ENCODE measurements at places on chromosomes 6 and 20.

DNA sequence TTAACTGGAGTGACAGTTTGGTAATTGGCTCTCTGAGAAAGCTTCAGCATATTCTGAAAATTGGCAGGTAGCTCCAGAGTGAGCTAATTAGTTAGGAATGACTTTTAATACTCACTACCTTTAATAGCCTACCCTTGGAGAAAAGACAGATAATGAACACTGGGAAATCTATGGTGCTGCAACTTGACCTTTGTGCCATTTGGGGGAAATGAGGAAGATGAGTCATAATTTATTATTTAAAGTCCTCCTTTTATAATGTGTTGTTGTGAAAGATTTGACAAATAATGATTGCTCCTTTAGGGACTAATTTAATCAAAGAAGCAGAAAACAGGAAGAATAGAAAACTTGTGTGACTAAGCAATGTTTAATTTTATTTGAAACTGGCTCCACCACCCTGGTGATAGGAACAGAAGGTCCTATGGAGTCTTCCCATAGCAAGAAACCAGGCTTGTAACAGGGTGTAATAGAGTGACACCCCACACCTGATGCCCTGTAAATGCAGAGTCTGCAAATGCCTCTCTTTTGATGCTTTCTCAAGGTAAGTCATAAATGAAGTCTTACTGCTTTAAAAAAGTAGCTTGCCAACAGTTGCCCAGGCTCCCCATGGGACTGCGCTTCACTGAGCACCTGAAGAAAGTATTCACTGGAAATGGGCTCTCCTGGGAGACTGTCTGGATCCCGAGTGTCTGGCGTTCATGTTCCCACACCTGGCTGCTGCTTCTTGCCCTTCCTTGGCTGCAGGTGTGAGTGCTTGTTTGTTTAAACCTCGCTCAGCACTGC is 134.4 kb downstream of the LRRC1 start:
- DNase-seq: no peak

DNA sequence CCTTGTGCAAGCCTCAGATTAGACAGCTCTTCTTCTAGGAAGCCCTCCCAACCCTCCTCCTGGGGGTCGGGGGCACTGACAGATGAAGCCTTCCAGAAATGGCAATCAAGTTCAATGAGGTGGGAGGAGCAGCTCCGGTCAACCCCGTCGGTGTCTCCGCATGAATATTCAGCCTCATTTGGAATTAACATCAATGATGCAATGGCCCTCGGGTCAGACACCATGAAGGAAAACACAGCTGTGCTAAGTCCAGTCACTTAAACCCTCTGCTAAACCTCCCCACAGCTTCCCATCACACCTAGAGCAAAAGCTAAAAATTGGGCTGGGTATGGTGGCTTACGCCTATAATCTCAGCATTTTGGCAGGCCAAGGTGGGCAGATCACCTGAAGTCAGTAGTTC is 36.5 kb downstream of the ZNF217 start:
- DNase-seq: no peak

DNA sequence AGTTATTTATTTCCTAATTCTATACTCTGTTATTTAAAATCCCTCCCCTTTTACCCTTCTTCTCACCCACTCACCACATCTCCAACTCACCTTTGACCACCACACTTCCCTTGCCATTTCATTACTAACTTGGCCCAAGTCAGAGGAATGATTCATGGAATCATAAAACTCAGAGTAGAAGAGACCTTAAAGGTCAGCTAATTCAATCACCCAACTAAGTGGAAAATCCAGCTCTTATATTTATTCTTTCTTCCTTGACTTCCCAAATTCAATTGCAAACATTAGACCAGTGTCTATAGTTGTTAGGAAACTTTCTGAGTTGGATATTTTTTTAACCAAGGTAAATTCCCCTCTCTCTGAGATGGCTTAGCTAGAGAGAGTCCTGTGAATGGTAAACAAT is 26.5 kb upstream of the HEY2 start:
- DNase-seq: no peak

- no peak for DNase-seq
These were observed 334.2 kb downstream of the MEI4 start for GRCh38 chr6:77987035-77987384.

DNA sequence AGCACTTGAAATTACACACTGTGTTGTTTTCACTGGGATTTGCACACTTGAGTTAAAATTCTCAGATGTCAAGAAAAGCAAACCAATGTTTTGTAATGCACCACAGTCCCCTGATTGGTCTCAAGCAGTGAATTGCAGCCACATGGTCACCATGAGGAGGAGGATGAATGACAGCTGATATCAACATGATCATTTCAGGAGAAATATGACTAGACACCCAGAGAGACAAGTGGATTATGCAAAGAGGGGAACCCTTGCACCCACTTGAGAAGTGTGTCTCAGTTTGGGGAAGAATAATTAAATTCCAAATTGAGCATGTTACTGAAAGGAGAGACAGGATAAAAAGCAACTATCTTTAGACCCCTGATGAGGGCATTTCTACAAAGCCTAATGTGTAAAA is 69.3 kb downstream of the UST start:
- no peak for DNase-seq

DNA sequence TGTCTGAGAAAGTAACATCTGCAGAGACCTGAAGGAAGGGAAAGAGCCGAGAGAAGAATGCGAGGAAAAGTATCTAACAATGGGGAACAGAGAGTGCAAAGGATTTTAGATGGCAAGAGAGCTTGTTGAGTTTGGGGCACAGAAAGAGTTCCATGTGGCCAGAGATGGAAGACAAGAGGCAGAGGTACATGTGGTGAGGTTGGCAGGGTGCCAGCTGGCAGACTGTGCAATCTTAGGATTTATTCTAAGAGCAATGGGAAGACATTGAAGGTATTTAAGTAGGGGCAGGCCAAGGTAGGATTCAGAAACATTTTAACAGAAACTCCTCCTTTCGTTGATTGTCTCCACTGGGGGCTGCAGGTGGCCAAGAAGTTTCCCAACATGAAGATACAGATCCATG is 20.4 kb upstream of the LBP start:
- no peak for DNase-seq

DNA sequence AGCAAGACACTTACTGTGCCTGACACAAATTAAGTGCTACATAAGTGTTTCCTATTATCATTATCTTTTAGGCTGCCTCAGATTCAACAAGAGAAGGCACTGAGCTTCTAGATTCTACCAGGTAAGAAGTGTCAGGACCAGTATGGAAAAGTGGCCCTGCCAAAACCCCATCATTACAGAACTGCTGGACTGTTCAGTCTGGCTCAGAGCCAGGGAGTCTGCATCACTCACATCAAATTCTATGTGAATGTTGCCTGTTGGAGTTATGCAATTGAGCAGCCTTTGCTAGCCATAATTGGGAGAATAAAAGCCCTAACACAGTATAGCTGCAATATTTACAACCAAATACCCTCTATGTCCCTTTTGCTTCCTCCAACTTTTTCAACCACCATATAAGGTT is 70.9 kb downstream of the ATG5 start:
- no peak for DNase-seq

DNA sequence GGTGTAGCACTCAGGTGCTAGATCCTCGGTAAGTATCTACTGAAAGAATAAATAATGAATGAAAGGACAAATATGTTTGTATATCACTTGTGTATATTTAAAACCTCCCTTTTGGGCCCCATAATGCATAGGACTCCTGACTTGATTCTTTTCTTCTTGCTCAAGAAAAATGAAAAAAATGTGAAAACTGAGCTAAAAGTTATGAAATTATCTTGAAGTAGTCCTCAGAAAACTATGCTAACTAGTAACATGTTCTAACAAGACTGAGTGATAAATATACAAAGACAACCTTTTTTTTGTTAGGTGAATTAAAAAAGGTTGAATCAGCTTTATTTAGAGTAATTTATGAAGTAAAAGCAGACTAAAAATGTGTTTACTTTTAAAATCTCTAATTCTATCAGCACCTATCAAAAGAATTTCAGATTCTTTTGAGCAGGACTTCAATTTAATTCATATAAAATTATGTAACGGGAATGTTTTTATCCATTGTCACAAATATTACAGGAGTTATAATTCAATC is 247.8 kb upstream of the JAG1 start:
- DNase-seq: no peak

- no peak for DNase-seq
These were observed 889 bp upstream of the CHMP4B start for GRCh38 chr20:33810259-33810658.

- no peak for DNase-seq
These were observed 62.5 kb downstream of the PYGB start for GRCh38 chr20:25310268-25310920.

- no peak for DNase-seq
These were observed 33.0 kb upstream of the RIPOR2 start for GRCh38 chr6:24968783-24969182.

DNA sequence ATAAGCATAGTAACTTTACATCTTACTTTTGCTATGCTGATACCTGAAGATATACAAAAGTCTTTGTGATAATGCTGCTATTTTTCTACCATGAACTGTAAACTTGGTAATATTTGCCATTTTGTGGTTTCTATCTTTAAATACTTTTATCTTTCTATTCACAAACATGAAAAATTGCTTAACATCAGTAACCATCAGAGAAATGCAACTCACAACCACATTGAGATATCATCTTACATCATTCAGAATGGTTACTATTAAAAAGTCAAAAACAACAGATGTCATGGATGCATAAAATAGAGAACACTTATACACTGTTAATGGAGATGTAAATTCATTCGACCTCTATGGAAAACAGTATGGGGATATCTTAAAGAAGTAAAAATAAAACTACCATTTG is 112.0 kb downstream of the TRDN start:
- DNase-seq: no peak

DNA sequence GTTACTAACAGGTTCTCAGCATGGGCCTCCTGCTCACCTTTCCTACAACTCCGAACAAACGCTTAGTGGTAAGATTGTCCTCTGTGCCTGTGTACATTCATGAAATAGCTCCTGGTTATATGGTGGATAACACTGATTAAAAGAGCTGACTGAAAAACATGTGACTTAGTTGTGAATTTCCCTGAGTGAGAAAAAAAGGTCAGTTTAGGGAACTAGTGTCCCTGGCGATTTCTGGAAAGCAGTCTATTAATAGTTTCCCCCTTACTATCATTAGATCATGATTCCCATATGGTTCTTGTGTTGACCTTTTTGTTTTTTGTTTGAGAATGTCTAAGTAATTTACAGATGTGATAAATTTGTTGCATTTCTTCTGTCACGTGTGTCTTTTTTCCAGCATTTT is 15.6 kb downstream of the SNRPC start:
- no peak for DNase-seq

- DNase-seq: peak; percentile 79
These were observed 2.2 kb downstream of the MDFI start for GRCh38 chr6:41640426-41640825.

DNA sequence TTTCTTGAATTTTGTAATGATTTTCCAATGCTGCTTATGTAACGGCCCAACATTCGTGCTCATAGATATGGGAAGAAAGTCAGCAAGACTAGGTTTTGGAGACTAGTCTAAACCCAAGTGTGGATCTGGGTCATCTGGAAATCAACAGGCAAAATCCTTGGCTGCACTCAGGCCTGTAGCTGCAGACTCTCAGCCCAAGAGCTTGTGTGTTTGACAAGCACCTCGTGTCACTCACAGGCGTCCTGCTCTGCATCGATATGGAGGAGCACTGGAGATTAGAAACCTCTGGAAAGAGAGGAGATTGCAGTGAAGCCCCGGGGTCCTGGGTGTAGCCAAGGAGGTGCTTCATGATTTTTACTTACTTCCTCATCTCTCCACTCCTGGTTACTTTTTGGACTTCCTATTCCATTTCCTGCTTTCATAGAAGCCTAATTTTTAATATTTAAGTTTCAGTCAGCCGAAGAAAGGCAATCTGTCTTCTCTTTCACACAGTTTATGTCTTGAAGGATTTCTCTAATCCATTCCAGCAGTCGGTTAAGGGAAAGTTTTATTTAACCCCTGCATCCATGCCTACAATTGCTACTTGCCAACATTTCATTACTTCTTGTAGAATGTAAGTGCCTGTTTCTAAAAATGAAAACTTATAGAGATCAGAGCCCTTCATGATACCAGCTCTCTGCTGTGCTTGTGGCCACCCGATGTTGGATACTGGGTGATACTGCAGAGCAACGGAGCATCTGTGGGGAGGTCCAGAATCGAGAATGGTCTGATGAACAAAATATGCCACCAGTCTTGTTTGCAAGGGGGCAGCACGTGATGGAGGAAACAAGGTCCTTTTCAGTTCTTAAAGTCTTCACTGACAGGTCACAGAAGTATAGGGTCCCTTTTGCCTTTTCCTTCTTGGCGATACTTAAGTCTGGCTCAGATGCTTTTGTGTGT is 296.3 kb downstream of the QKI start:
- no peak for DNase-seq

GRCh38 chr6:35916056-35916455 is 4.8 kb downstream of the SRPK1 start:
- no peak for DNase-seq

DNA sequence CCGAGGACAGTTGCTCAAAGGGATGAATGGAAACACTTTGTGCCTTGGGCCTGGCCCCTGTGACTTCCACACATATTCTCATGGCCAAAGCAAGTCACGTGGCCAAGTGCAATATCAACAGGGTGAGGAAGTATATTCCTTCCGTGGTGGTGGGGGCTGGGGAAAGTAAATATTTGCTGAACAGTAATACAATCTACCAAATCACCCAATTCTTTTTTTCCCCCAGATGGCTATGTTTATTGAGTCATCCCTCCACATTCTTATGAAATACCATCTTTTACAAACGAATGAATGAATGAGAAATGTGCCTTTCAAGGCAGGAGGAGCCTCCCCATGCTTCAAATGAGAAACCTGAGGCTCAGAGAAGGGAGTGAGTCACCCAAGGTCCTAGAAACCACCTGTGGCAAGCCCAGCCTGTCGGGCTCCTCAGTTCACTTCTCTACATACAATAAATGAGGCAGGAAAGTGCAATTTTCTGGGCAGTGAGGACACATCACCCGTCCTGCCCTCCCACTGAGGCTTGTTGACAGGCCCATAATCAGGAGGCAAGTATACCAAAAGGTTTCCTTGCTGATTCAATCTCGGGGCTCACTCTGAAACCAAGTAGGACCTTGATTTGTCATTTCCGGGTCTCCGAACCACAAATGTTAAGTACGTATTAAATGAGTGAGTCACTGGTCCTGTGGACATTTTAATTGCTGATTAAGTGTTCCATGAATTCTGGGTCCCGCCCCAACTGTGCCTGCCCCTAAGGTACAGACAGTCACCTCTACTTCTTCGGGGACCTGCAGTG is 25.3 kb upstream of the TOP1 start:
- DNase-seq: no peak

DNA sequence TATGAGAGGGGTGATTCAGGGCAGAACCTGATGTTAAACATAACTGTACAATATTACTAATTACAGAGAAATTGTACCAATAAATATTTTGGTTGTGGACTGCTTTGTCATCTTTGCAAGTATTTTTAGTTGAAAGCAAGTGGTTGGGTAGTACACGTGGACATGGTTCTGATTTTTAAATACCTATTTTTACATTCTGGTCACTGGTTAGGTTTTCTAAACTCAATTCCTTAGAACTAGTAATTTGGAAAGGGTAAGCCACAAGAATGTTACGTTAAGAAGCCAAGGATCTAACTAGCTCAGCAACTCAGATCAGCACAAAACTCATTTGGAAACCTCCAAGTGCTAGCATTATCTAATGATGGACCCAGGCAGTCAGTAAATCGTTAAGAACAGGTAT is 2.7 kb downstream of the EPB41L2 start:
- DNase-seq: no peak

- DNase-seq: no peak
These were observed 132.6 kb downstream of the GMPR start for GRCh38 chr6:16370943-16371342.

All from right hindlimb (tissue), 1 donor.